ENCODE measurements at places on chromosomes 13 and 19.

- no peak overlapping the region for H3K4me3 ChIP-seq
- no peaks in the 10 kb centered on the region for H3K36me3 ChIP-seq
- DNase-seq, result no peak
- peaks cover 5% of the 10 kb centered on the region for H3K27me3 ChIP-seq
- no peak overlapping the region for H3K27ac ChIP-seq
- H3K4me1 ChIP-seq, result peaks cover 7% of the 10 kb centered on the region
These were observed 4.1 kb downstream of the FGF22 start for GRCh38 chr19:643736-644135.

DNA sequence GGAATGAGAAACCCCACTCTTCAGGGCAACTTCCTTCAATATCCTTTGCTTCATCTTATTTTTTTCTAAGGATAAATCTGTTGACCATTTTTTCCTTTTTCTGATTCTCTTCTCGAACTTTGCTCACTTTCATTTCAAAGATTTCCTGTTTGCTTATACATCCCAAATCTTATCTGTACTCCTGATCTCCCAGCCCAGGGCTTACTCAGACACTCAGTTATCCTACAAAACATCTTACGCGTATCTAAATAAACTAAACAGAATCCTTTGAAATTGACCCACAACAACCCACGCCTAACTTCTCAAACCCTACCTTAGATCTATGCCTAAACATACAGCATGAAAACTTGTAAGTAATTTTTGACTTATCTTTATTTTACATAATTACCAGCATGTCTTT is 179.2 kb downstream of the ABCC4 start:
- H3K4me3 ChIP-seq, result no peak overlapping the region
- H3K36me3 ChIP-seq, result peaks cover 19% of the 10 kb centered on the region
- no peak for DNase-seq
- no peaks in the 10 kb centered on the region for H3K27me3 ChIP-seq
- H3K4me1 ChIP-seq, result no peaks in the 10 kb centered on the region

GRCh38 chr13:56189439-56189838 is 951.3 kb upstream of the PRR20A start:
- H3K4me1 ChIP-seq, result no peaks in the 10 kb centered on the region
- no peak overlapping the region for H3K4me3 ChIP-seq
- DNase-seq, result no peak
- H3K27me3 ChIP-seq, result no peaks in the 10 kb centered on the region
- no peaks in the 10 kb centered on the region for H3K36me3 ChIP-seq

- H3K4me3 ChIP-seq, result no peak overlapping the region
- peaks cover 34% of the 10 kb centered on the region for H3K4me1 ChIP-seq
- H3K27me3 ChIP-seq, result no peaks in the 10 kb centered on the region
- no peak overlapping the region for H3K27ac ChIP-seq
- DNase-seq, result no peak
- peaks cover 3% of the 10 kb centered on the region for H3K36me3 ChIP-seq
These were observed 52.1 kb downstream of the ARHGEF18 start for GRCh38 chr19:7400815-7401214.

- H3K4me3 ChIP-seq, result no peak overlapping the region
- no peak for DNase-seq
- no peaks in the 10 kb centered on the region for H3K27me3 ChIP-seq
- no peaks in the 10 kb centered on the region for H3K4me1 ChIP-seq
- H3K36me3 ChIP-seq, result no peaks in the 10 kb centered on the region
These were observed 5.9 kb downstream of the CYP4F2 start for GRCh38 chr19:15892012-15892411.

GRCh38 chr19:39828015-39828653 is 5.8 kb downstream of the DYRK1B start:
- peak overlapping the region; percentile 86 for H3K4me3 ChIP-seq
- H3K4me1 ChIP-seq, result peaks cover 55% of the 10 kb centered on the region
- H3K36me3 ChIP-seq, result peaks cover 19% of the 10 kb centered on the region
- no peak for DNase-seq
- peaks cover 2% of the 10 kb centered on the region for H3K27me3 ChIP-seq

DNA sequence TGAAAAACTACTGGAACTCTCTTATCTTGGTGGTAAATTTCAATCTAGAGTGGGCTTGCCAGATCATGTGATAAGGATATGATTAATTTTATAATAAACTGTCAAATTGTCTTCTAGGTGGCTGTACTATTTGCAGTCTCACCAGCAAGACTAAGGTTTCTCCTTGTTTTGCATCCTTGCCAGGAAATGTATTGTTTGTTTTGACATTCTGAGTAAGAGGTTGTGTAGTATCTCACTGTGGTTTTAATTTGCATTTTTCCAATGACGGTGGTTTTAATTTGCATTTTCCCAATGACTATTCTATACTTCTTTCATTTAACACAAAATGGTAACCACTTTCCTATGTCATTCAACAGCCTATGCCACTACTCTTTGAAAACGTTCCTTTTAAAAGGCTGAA is 2.0 kb downstream of the CAB39L start:
- no peak overlapping the region for H3K27ac ChIP-seq
- peaks cover 36% of the 10 kb centered on the region for H3K4me1 ChIP-seq
- no peak overlapping the region for H3K4me3 ChIP-seq
- H3K36me3 ChIP-seq, result peaks cover 3% of the 10 kb centered on the region
- H3K27me3 ChIP-seq, result peaks cover 9% of the 10 kb centered on the region

DNA sequence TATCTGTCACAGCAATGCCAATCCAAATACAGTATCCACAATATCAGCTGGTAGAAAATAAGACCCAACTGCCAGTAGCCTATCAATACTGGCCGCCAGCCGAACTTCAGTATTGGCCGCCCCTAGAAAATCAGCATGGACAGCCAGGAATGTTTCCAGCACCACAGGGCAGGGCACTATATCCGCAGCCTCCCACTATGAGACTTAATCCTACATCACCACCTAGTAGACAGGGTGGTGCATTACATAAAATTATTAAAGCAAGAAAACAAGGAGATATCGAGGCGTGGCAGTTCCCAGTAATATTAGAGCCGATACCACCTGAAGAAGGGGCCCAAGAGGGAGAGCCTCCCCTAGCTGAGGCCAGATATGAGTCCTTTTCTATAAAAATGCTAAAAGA is 111.3 kb downstream of the ZNF486 start:
- no peaks in the 10 kb centered on the region for H3K36me3 ChIP-seq
- H3K27ac ChIP-seq, result no peak overlapping the region
- no peaks in the 10 kb centered on the region for H3K27me3 ChIP-seq
- peaks cover 6% of the 10 kb centered on the region for H3K4me1 ChIP-seq

GRCh38 chr13:51816604-51817249 is 12.8 kb upstream of the DHRS12 start:
- H3K27ac ChIP-seq, result no peak overlapping the region
- no peaks in the 10 kb centered on the region for H3K36me3 ChIP-seq
- no peak overlapping the region for H3K4me3 ChIP-seq
- H3K4me1 ChIP-seq, result peaks cover 28% of the 10 kb centered on the region
- DNase-seq, result no peak

- no peak overlapping the region for H3K27ac ChIP-seq
- H3K27me3 ChIP-seq, result no peaks in the 10 kb centered on the region
- DNase-seq, result no peak
- no peaks in the 10 kb centered on the region for H3K4me1 ChIP-seq
These were observed 122.6 kb downstream of the POSTN start for GRCh38 chr13:37475966-37476365.

GRCh38 chr19:8569066-8569771 is 8.0 kb downstream of the MYO1F start:
- H3K4me1 ChIP-seq, result peaks cover 83% of the 10 kb centered on the region
- DNase-seq, result peak; percentile 92
- H3K36me3 ChIP-seq, result peaks cover 31% of the 10 kb centered on the region

DNA sequence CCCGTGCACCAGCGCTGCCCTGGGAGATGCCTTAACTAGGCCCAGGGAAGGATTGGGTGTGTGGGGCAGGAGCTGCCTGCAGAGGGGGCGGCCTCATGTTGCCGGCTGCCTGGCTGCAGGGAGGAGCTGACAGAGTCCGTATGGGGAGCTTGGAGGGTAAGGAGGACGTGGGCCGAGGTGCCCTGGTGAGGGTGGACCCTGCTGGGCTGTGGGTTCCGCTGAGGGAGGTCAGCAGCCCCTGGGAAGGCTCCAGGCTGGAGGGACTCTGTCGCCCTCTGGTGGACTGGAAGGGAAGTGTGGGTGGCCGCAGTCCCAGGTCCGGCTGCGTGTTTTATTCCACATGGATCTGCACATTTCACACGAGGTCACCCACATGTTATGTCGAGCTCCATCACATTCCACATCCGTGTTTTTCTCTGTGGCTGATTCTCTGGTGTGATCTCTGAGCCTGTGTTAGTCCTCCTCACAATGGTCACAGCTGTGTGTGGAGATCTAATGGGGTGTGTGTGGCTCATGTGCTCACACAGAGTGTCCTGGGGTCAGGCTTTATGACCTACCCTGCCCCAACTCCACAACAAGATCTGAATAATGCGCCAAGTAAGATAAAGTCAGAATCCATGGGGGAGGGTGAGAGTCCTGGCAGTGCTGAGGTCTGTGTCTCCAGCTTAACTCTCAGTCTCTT is 1.8 kb upstream of the CEACAM8 start:
- no peak overlapping the region for H3K27ac ChIP-seq
- H3K36me3 ChIP-seq, result no peaks in the 10 kb centered on the region
- peak; percentile 27 for DNase-seq

DNA sequence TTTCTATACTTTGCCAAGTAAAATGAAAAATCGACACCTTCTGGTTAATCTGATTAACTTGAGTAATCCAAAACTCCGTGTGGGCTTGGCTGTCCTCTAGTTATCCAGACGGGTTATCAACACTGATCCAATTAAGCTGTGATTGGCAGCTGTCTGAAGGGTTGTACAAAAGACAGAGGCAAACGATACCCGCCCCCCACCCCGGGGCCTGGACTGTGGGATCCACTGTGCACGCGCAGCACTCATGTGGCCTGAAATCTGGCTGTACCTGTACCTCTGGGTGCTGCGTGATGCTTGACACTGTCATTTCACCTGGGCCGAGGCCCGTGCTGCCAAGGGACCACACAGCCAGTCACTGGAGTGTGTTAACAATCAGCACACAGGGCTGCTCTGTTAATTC is 53.5 kb downstream of the COL4A2 start:
- no peaks in the 10 kb centered on the region for H3K27me3 ChIP-seq
- H3K27ac ChIP-seq, result no peak overlapping the region
- no peaks in the 10 kb centered on the region for H3K4me1 ChIP-seq
- no peak for DNase-seq
- no peak overlapping the region for H3K4me3 ChIP-seq
- no peaks in the 10 kb centered on the region for H3K36me3 ChIP-seq

DNA sequence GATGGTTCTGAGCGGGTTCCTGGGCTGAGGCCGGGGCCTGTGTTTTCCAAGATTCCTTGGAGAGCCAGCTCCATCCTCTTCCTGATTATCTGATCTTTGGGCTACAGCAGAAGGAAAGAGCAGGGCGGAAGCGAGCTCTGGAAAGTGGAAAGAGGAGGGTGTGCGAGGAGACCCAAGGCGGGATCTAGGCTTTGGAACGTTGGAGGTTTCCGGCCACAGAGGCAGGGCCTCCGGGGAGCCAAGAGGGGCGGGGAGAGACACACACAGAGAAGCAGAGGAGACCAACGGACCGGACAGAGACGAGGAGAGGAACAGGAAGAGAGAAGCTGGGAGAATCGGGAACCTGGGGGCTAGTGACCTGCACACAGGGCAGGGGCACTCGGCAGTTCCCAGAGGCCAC is at the start of gene CLEC11A:
Gene CLEC11A (plus strand): TSS at position 296 of the 400 bp plus-strand sequence. CDS start 162 bp downstream, outside the sequence.
- no peak for DNase-seq
- peaks cover 14% of the 10 kb centered on the region for H3K27me3 ChIP-seq
- H3K27ac ChIP-seq, result no peak within 1 kb of the TSS
- H3K36me3 ChIP-seq, result no peaks in the 10 kb centered on the region
- H3K4me3 ChIP-seq, result peak within 1 kb of the TSS; percentile 93
- peaks cover 7% of the 10 kb centered on the region for H3K4me1 ChIP-seq

- H3K4me3 ChIP-seq, result peak overlapping the region; percentile 99
- peak overlapping the region; percentile 99 for H3K27ac ChIP-seq
These were observed 4.6 kb downstream of the KLF12 start for GRCh38 chr13:74129500-74130191.

DNA sequence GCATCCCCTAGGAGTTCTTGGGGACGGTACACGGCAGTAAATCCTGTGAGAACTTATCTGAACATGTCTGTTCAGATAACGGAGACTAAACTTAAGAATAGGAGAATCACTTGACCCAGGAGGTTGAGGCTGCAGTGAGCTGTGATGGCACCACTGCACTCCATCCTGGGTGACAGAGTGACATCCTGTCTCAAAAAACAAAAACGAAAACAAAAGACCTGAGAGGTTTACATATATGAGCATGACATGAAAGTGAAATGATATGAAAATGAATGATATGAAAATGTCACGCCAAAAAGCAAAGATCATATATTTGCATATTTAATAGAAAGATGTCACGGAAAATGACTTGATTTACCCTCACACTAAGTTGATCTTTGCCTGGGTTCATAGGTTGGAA is 5.8 kb downstream of the ZNF175 start:
- DNase-seq, result no peak
- H3K4me3 ChIP-seq, result no peak overlapping the region
- peaks cover 36% of the 10 kb centered on the region for H3K36me3 ChIP-seq

GRCh38 chr13:91153372-91153771 is 194.1 kb upstream of the MIR17HG start:
- H3K27me3 ChIP-seq, result no peaks in the 10 kb centered on the region
- no peak overlapping the region for H3K4me3 ChIP-seq
- H3K36me3 ChIP-seq, result no peaks in the 10 kb centered on the region
- DNase-seq, result no peak
